ENCODE measurements at places on chromosomes 2 and 18.

GRCh38 chr2:43426305-43427031, 169.4 kb downstream of the THADA start:
- DNase-seq: peak; percentile 94

DNA sequence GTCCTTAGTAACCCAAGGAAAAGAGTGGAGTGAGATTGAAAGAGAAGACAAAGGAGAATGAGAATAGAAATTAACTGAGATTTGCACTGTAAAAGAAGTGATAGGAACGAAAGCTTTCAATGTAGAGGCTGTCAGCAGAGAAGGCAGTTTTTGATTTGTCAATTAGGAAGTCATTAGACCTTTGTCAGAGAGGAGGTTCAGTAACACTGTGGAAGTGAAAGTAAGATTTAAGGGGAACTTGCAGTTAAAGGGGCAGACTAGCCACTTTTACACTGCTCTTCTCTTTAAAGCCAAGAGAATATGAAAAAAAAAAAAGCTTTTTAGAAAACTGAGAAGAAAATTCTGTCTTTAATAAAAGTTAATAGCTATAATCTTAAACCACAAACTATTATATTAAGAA, 11.5 kb upstream of the KYNU start:
- DNase-seq: peak; percentile 17

- DNase-seq: peak; percentile 26
Measured at GRCh38 chr2:168948621-168949212, 47.6 kb downstream of the G6PC2 start.

DNA sequence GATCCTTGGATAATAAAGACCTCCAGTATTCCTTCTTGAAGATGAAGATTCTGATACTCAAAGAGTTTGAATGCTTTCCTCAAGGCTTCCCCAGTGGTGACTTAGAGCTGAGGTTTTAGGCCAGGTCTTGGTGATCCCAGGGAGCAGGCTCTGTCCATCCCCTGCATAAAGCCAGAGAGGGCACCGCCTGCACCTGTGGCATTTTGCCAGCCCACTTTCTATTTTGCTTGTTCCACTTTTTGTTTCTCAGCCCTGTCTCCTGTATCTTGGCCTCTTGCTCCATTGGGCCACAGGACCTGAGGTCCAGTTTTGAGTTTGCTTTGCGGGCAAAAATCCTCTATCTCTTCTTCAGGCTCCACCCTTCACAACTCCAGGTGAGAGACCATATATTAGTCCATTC, 6.7 kb upstream of the SCYGR1 start:
- DNase-seq: peak; percentile 83

DNA sequence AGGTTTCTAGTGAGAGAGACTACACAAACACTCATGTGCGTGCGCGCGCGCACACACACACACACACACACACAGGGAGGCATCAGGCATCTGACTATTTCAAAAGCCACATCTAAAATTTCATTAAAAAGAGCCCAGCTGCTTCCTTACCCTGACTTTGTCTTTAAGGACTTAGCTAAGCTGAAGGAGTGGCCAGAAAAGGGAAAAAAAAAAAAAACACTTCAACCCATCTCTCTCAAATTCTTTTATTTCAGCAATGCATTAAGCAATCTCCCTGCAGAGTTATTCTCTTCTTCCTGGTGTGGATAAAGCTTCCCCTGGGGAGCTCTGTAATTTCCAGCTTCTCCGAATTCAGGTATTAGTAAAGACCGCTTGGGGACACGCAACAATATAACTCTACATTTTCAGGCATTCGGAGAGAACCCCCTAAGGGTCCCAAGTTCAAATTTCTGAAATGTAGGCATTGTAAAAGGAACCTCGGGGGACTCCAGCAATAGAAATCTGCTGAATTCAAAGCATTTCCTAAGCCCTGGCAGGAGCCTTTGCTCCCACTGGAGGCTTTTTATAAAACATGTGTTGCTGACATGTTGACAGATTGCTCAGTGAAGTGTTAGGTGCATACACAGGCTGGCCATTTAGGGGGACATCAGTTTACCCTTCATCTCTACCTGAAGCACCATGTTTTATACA, 67.0 kb downstream of the ZNF521 start:
- DNase-seq: no peak

GRCh38 chr2:75064691-75065396, 106.4 kb downstream of the POLE4 start:
- peak; percentile 43 for DNase-seq

DNA sequence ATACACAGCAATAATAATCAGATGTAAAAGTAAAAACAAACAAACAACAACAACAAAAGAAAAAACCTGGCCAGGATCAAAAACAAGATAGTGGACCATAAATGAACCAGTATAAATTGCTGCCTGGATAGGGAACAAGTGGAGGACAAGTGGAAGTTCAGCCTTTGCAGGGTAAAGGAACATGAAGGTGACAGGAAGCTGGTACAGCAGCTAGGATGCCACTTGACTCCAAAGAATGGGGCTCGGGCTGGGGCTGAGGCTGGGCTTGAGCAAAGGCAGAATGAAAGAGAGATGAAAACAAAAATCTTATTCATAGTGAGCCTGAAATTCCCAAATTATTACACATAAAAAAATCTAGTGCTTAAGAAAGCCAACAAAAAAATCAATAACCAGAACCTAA, 146.5 kb downstream of the CDH2 start:
- DNase-seq: no peak

DNA sequence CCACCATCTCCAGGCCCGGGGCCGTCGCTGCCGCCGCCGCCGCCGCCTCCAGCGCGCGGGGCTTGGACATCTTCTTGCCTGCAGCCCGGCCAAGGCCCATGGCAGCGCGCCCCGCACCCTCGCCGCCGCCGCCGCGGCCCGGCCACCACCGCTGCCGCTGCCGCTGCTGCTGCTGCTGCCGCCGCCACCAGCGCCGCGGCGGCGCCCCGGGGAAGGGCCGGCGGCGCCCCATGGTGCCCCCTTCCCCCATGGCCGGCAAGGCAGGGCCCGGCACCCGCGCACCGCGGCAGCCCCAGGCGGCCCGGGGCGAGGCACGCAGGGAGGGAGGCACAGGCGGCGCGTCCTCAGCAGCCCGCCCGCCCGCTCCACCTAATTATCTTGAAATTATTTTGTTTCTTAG, 3057.4 kb downstream of the RPIA start:
- DNase-seq: no peak

GRCh38 chr2:191358325-191359025, 113.3 kb downstream of the MYO1B start:
- no peak for DNase-seq

GRCh38 chr18:6115710-6116109, 220.4 kb upstream of the TMEM200C start:
- no peak for DNase-seq

Data from RPMI8226 (cell line).